ENCODE measurements at places on chromosomes 7 and 10.

DNA sequence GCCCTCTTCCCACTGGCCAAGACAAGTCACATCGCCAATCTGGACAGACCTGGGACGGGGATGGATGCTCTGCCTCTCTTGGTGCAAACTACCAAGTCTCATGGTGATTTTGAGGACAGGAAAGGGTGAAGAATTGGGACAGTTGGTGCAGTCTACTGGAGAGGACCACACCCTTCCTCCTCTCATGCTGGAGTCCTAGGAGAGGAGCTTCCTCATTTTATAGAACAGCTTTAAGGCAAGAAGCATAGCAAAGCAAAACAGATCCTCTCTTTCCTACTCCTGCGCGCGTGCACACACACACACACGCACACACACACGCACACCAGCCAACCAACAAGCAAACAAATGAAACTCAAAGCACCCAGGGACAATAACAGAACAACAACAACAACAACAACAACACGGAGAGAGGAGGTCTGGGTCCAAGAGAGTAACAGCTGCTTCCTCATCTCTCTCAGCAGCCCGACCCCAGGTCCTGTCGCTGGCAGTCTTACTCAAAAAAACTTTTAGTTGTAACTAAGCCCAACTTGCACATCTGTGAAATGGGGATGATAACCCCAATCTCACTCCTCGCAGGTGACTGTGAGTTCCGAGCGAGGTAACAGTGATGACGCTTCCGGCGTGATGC, 83.4 kb downstream of the TMEM178B start:
- DNase-seq, result no peak

DNA sequence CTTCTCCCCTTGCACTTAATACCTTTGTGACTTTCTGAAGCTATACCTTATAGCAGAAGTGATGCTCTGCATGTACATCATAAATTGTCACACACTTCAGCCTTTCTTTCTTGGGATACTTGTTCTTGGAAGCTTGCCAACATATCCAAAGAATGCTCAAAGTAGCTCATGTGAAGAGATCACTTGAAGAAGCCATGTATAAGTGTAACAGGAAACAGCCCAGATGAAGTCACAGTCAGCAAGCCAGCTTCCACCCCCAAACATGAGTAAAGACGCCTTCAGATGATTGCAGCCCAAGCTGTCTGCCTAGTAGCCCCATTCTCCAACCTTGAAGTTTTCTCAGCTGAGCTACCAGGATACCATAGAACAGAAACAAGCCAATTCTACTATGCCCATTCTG, 50.9 kb downstream of the DGKB start:
- DNase-seq, result no peak

GRCh38 chr10:78223088-78223487, 189.4 kb downstream of the RPS24 start:
- no peak for DNase-seq

DNA sequence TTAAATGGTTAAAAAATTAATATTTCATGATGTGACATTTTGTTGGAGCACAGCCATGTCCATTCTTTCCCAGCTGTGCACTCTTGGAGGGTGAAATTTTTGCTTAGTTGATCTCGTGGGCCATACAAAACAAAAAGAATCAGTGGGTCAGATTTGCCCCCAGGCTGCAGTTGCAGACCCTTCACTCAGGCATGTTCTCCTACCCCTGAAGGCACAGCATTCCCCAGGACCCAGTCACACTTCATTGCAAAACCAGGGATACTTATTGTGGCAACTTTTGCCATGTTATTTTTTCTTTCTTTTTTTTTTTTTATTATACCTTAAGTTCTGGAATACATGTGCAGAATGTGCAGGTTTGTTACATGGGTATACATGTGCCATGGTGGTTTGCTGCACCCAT, 6.0 kb downstream of the TAS2R40 start:
- no peak for DNase-seq

DNA sequence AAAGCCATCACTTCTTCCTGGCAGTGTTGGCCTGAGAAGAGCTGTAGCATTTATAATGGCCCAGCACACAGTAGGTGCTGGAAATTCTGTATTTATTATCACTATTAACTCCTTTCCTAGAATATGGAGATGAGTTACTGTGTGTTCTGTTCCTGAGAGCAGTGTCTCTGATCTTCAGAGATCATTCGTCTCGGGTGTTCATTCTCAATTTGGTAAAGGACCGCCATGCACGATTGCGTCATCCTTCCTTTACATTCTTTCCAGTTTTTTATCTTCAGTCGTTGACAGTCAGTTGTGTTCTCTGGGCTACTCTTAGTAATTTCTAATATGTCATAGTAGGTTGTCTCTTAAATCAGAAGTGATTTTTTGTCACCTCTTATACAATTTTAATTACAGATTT, 18.6 kb downstream of the RNF32 start:
- DNase-seq, result no peak

- peak; percentile 23 for DNase-seq
These were observed 4.5 kb downstream of the STAM start for GRCh38 chr10:17648243-17649035.

DNA sequence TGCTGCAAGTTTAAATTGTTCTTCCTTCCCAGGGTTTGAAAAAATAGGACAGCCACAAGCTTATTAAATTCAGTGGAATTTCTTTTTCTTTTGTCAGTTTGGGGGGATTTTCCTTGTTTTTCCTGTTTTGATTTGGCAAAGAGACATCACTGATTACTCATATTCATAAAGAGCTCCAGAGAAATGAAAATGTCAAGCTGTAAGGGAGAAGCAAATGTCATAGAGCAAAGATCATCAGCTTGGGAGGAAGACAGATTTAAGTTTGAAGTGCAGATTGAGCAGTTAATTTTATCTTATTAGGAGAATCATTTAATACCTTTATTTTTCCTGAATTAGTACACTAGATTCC, 255.8 kb upstream of the PHYHIPL start:
- no peak for DNase-seq

Measured in stimulated activated CD4-positive, alpha-beta T cell treated with anti-CD3 and anti-CD28 coated beads, Interleukin-15, amount 100 ng/mL, for 1 hour (primary cell).